ENCODE measurements at places on chromosomes 4 and X.

DNA sequence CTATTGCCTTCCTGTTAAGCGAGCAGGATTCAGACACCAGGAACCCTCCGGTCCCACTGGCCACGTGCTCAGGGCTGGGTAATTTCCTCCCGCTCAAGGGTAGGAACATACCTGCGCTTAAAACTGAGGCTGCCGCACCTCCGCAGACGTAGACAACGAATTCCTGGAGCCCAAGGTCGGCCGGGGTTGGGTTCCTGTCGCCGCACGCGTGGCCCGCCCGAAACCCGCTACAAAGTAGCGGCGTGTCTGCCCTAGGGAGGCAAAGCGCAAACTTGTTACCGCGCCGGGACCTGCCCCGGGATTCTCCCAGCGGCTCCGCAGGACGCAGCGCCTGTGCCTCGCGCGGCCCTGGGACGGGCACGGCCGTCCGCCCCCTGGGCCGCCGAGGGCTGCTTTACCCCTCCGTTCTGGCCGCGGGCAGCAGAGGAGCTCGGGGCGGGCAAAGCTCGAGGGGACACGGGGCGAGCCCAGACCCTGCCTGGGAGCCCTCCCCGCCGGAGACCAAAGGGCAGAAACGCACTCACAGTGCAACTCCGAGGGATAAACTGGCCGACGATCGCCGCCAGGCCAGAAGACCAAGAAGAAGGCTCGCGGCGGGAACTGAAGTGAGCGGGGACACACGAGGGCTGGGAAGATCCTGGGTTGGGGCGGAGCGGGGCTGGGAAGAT lies at the start of gene ERVMER34-1:
ERVMER34-1 (minus strand) TSS at position 607 of the 668 bp plus-strand sequence. CDS start 5,905 bp downstream, outside the sequence.
- DNase-seq, result no peak

DNA sequence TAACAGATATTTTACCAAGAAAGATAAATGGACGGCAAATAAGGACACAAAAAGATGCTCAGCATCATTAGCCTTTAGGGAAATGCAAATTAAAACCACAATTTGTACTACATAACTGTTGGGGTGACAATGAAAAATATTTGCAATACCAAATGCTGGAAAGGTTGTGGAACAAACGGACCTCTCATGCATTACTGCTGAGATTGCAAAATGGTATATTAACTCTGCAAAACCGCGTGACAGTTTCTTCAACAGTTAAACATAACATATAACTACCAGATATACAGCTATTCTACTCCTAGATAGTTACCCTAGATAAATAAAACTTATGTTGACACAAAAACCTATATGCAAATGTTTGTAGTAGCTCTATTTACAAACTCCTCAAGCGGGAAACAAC lies 6.3 kb upstream of the OTC start:
- DNase-seq, result no peak

DNA sequence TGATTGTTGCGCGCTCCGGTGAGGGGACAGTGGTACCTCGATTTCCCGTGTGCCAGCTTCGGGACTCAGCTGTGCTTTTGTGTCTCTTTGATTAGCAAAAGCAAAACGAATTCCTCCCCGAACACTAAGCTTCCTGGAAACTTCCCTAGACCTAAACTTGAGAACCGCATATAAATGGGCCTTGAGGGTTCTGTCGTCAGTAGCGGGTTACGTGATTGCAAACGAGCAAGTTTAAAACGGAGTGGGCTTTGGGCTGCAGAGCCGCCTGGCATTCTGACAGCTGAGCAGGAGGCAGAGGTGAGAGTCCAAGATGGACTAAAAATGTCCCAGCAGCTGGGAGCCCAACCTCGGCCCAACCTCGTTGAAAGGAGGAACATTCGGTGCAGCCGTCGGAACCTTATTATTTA lies 1.2 kb upstream of the TAPT1 start:
- DNase-seq, result no peak

GRCh38 chr4:29295280-29295679 lies 1424.9 kb upstream of the PCDH7 start:
- DNase-seq, result no peak

DNA sequence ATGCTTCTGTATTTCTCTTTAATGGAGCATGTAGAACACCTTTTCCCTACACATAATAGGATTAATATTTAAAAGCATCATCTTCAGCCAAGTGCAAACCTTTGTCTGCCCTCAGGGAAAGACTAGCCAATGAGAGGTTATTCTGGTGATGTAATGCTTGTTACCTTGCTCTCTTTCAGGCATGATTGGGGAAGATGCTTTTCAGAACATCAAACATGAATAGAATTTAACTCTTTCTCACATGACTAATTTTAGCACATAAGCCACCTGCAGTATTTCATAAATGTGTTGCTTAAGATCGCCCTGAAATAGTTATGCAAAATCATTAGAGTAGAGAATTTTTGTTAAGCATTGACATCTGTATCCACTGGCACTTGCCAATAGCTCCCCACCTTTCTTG lies 10.7 kb upstream of the EPGN start:
- no peak for DNase-seq

DNA sequence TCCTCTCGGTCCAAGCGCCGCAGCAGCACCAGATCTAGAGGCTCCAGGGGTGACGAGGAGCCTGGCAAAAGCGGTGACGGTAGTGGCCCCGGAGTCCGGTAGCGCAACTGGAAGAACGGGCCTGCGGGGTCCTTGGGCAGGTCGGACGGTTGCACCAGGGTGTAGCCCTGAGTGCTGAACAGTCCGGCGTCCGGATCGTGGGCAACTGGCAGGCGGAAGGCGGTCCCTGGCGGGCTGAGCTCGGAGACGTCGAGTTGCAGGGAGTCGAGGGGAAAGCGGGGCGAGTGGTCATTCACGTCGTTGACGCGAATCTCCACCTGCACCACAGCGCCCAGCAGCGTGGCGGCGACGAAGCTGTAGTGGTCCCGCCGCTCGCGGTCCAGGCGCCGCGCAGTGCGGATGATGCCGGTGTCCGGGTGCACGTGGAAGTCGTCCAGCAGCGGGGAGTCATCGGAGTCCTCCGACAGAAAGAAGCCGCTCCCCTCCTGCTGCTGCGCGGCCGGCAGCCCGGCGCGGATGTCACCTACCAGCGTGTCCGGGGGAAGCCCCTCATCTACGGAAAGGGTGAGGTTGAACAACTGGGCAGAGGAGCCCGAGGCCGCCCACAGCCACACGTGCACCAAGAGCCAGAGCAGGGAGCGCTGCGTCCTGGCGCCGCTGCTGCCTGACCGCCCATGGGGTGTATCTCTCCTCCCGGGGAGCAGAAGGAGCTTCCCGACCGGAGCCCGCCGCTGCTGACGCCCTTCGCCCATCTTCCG lies 837 bp downstream of the DCHS2 start:
- no peak for DNase-seq

- no peak for DNase-seq
Observed at GRCh38 chr4:5162909-5163508, 111.7 kb downstream of the STK32B start.

GRCh38 chr4:173280998-173281397 lies 53.2 kb downstream of the HMGB2 start:
- no peak for DNase-seq

DNA sequence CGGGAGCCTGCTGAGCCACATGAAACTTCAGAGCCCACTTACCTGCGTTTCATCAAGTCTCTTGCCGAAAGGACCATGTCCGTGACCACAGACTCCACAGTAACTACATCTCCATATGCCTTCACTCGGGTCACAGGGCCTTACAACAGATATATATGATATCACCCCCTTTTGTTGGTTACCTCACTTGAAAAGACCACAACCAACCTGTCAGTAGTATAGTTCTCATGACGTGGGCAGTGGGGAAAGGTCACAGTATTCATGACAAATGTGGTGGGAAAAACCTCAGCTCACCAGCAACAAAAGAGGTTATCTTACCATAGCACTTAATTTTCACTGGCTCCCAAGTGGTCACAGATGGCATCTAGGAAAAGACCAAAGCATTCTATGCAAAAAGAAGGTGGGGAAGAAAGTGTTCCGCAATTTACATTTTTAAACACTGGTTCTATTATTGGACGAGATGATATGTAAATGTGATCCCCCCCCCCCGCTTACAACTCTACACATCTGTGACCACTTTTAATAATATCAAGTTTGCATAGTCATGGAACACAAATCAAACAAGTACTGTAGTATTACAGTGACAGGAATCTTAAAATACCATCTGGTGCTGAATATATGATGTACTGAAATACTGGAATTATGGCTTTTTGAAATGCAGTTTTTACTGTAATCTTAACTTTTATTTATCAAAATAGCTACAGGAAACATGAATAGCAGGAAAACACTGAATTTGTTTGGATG lies 129.9 kb downstream of the TET2 start:
- DNase-seq, result no peak

DNA sequence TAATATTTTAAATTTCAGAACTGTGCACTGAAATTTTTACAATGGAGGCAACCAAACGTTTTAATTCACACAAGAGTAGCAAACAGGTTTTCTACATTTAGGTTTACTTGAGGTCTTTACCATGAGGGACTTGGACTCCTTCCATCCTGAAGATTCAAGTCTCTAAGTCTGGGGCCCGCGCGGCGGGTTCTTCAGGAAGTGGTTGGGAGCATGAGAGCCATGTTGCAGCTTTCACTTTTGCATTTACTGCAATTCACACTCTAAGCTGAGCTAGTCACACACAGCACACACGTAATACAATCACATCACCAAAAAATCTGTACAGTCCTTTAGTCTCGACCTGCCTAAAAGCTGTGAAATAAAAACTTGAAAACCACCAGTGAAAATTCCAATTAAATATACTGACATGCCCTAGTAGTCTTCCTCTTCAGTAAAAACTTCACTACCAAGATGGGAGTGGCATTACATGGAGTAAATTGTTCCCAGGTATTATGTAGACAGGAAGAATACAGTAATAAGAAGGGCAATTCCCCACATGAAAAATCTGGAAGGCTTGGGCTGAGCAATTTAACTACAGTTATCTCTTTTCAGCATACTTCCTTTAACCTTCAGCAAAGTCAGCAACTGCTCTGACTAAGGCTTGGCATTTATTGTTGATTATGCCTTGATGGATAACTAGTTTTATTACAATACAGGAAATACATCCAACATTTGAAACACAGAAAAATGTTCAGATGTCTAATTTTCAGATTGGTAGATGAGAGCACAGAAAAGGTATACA lies 571.1 kb upstream of the DIPK2B start:
- DNase-seq, result peak; percentile 77

- DNase-seq, result no peak
Observed at GRCh38 chr4:39118034-39118658, 56.1 kb downstream of the KLHL5 start.

DNA sequence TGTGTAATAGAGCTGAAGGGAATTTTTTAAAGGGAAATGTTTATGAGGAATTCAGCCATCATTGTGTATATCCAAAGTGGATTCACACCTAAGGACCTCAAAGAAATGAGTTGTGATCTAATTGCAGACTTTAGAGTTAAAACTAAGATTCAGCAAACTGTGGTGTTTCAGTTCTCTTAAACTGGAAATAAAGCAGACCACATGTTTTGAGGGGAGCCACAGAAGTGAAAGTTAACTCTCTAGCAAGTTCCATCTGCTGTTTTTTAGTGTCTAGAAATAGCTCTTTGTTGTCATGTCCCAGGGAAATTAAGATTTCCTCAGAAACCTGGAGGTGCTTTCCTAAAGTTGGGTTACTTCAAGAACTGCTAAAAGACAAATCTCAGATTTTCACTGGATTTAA lies 97.3 kb upstream of the DDX3X start:
- no peak for DNase-seq

GRCh38 chrX:12292996-12293765 lies 154.9 kb downstream of the FRMPD4 start:
- DNase-seq, result no peak

GRCh38 chr4:99816545-99817308 lies at the start of gene DAPP1:
TSS of gene DAPP1 (plus strand) at chr4:99816827. CDS start at chr4:99816914, 87 bp downstream.
- peak; percentile 61 for DNase-seq

GRCh38 chrX:46254641-46255040 lies 290.6 kb downstream of the ZNF674 start:
- no peak for DNase-seq
